Ascending aorta (tissue), 2 donors: ENCODE measurements at places on chromosomes 5 and 9.

GRCh38 chr5:34699155-34700077 is 43.3 kb downstream of the RAI14 start:
- no peak for DNase-seq

GRCh38 chr9:91845879-91846278 is 104.1 kb downstream of the ROR2 start:
- DNase-seq, result no peak

DNA sequence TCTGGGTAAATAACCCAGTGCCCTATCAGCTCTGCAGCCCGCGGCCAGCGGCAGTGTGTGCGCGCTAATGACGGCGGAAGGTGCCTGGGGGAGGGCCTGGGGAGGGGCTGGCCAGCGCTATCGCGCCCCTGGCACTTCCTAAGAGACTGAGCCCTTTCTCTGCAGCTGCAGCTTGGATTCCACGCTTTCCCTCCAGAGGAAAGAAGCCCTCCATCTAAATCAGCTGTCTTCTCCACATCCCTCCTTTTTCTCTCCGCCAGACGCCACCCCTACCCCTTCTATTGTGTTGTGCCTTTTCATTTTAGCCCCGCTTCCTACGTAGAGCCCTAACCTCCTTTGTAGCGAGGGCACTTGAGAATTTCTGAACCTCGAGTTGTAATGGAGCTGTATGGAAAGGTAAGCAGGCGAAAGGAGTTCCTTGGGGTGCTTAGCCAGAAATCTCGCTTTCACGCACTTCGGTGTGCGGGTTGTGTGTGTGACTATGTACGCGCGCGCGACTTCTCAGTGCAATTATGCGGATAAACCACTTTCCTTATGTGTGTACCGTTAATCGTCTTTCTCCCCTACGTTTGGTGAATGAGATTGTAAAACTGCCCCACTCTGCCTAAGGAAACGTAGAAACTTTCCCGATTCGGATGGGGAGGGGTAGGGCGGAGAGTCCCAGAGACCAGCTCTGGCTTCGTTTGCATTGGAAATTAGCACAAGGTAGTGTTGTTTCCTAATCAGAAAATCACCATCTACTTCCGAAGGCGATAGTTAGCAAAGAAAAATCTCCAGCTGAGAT is 664 bp upstream of the RAB3C start:
- DNase-seq, result no peak

DNA sequence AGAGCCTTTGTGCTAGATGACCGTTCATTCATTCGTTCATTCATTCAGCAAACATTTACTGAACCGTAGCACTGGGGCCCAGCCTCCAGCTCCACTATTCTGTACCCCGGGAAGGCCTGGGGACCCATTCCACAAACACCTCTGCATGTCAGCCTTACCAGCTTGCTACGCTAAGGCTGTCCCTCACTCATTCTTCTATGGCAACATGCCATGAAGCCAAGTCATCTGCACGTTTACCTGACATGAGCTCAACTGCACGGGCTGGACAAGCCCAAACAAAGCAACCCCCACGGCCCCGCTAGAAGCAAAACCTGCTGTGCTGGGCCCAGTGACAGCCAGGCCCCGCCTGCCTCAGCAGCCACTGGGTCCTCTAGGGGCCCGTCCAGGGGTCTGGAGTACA is 6.0 kb downstream of the CEL start:
- no peak for DNase-seq

DNA sequence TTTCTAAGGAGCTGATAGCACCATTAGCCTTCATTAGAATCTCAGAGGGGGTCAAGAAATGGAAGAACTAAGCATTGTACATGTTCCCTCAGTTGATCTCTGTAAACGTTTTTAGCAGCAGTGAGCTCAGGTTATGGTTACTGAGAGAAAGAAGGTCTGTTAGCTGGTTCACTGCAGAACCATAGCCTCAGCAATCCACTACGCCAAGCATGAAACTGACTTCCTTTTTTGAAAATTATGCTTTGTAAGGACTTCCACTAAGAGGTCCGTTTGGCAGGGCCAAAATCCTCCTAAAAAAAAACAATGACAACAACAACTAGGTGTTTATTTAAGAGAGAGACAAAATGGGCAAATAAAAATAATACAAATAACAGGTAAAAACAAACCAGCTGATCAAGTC is 273.3 kb downstream of the AOPEP start:
- no peak for DNase-seq

GRCh38 chr9:76751001-76751400 is 13.2 kb upstream of the PCA3 start:
- no peak for DNase-seq

GRCh38 chr5:1103505-1104326 is 8.1 kb downstream of the SLC12A7 start:
- DNase-seq, result no peak

DNA sequence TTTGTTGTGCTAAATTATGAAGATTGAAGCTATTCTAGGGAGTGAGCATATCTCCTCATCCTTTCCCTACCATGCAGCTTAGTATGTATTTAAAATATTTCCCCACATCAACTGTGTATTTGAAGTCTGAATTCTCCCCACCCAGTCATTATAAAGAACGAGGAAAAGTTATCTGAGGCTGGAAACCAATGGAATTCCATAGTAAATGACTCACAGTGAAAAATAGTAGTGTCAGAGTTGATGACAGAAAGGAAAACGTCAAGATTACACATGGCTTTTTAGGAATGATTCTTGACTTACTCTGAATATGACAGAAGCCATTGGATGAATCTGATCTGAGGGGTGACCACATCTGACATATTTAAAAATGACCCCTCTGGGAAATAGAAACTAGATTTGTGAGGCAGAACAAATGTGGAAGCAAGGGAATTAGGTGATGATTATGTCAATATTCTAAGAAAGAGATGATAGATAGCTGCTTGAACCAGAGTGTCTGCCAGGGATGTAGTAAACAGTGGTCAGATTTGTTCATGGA is 1768.9 kb upstream of the CDH9 start:
- no peak for DNase-seq

DNA sequence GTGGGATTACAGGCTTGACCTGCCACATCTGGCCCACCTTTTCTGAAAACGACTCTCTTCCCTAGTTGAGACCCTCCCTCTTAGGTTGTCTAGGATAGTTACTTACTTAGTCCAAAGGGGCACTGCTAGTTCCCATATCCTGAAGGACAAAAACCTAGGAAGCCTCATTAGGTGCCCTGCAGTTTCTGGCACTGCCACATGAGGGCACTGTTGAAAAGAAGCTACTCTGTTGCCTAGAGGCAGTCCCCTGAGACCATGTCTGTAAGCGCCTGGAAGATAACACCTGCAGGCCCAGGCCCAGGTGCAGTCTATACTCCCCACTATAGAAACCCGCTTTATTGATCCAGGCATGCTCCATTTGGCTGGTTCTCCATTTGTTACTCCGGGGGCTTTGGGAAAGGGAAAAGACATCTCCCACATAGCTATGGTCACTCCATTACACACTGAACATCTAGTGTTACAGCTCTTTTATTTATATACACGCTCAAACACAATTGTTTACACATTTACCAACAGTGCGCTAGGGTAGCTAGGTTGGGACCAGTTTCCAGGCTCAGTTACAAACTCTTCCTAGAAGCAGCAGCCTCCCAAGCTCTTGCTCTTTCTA is 73.4 kb upstream of the PPARGC1B start:
- no peak for DNase-seq

- no peak for DNase-seq
These were observed 58.2 kb downstream of the CAMSAP1 start for GRCh38 chr9:135849181-135849580.

DNA sequence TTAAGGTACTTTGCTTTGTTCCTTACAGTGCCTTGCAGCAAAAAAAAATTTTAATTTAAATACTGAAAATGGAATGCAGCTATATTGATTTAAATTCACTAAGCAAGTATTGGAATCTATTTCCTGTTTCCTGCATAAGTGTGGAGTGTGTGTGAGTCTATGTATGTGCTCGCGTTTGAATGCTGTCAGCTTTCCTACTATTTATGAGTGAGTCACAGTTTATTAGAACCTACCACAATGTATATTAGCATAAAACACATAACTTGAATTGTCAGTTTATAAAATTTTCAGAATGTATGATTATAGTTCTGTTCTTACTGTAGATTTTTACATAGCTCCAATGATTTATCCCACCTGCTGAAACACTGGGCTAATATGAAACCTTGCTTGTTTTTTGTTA is 302.1 kb downstream of the NR2F1-AS1 start:
- DNase-seq, result no peak

GRCh38 chr5:102154291-102154690 is 141.8 kb downstream of the SLCO4C1 start:
- DNase-seq, result no peak

GRCh38 chr9:117184173-117184572 is 230.7 kb downstream of the ASTN2 start:
- DNase-seq, result no peak

GRCh38 chr9:31674264-31674663 is 710.2 kb upstream of the ACO1 start:
- no peak for DNase-seq

- no peak for DNase-seq
These were observed 109.3 kb upstream of the SPDL1 start for GRCh38 chr5:169474226-169474625.

DNA sequence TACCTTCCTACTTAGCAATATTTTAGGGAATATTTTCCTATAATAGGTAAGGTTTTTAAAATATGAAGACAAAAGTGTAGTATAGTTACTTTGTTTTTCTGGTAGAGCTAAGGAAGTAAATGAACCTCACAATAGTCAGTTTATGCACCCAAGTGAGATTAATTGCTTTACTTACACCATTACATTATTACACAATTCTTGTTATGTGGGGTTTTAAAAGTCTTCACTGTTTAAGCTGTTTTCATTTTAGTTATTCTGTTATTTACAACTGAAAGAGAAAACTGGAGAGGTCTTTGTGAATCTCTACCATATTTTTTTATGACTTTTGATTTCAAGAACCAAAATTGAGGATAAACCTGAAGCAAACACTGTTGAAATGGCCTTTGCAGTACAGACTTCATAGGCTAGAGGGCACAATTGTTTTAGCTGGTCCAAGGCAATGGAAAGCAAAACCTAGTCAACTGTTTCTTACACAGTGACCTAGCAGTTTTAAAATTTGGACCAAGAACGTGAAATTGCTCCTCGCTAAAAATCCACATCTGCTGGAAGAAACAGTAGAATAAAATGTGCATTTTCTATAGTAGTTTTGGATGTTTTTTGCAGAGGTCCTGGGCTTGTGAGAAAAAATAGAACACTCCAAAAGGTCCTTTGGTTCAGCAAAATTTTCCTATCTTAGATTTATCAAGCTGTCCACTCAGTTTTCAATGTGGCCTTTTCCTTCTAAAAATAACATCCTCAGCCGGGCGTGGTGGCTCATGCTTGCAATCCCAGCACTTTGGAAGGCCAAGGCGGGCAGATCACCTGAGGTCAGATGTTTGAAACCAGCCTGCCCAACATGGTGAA is 66.4 kb upstream of the FER start:
- DNase-seq, result no peak
